Hematopoietic multipotent progenitor cell treated with erythropoietin and hydrocortisone succinate and interleukin-3 and kit ligand, for 4 days (in vitro differentiated cells): ENCODE measurements at places on chromosomes 11 and 22.

DNA sequence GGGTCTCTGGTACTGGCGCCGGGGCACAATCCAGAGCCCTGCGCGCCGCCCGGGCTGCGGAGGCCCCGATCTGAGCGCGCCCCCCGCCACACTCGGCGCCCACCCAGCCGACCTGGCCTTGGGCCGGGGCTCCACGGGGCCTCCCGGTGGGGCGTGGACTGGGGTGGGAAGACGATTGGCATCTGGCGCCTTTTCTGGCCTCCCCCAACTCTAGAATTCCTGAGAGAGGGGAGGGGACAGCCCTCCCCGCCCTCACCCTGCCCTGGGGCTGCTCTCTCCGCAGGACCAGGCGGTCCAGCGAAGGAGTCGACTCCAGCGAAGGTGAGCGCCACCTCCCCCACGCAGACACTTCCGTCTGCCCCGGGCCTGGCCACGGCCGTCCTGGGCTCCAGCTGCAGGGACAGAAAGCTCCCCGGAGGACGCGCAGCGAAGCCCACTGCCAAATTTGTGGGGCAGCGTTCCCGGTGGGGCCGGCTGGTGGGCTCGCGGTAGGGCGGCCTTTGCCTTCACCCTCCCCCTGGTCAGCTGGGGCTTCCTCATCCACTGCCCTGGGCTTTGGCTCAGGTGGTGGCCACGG is 593 bp downstream of the SSH3 start:
- DNase-seq = peak; percentile 49

- DNase-seq = no peak
Observed at GRCh38 chr11:20611445-20611844, 12.0 kb downstream of the SLC6A5 start.

DNA sequence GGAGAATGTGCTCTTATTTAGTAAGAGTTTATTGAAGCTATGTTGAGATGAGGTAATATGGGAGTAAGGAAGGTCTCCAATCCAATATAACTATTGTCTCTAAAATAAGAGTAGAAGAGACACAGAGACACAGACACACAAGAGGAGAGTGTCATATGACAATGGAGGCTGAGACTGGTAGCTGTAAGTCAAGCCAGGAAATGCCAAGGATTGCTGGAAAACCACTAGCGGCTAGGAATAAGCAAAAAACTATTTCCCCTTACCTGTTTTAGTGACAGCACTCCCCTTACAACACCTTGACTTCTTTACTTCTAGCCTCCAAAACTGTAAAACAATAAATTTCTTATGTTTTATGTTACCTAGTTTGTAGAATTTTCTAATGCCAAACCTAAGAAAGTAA is 1652.8 kb downstream of the LRRC4C start:
- no peak for DNase-seq

GRCh38 chr11:7418061-7418460 is 67.2 kb upstream of the OLFML1 start:
- no peak for DNase-seq

DNA sequence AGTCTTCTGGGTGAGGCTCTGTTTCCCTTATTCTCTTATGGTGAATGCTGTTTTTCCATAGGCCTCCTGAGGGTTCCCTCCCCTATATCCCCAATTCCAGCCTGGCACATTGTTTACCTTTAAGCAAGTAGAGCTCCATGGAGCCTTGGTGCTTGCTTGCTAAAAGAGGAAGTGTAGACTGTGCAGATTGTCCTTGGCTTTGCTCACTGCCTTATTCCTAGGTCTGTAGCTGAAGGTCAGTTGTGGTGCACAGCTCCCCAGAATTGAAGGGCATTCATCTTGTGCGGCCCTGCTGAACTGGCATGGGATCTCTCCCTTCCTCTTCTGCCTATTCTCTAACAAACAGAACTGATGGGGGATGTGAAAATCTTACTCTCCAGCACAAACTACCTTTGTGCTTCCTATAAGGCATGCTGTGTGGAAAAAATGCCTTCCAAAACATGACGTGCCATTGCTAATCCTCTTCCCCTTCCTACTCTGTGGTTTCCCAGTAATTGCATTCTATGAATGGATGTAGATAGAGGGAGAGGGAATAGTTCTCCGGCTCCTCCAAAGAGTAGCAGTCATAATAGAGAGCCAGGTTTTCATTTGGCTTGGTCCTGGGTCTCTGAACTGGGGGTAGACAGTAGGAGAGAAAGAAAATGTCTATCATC is 34.2 kb upstream of the PLET1 start:
- peak; percentile 61 for DNase-seq

DNA sequence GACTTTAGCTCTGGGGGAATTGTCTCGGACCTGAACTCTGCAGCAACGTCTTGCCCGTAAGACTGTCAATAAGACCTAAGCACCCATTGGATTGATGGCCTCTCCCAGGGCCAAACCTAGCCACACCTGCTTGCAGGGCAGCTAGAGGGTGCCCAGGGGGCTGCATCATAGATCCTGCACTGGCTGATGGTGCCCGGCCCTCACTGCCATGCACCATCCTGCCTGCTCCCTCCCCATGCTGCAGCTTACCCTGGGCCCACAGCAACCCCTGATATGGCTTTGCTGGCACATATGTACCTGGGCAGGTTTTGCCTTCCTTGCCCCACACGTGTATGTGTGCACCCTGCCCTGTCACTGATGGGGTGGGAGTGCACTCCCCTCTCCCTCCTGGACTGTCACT is 8.9 kb upstream of the BBOX1 start:
- no peak for DNase-seq
